ENCODE measurements at places on chromosomes 13 and 19.

DNA sequence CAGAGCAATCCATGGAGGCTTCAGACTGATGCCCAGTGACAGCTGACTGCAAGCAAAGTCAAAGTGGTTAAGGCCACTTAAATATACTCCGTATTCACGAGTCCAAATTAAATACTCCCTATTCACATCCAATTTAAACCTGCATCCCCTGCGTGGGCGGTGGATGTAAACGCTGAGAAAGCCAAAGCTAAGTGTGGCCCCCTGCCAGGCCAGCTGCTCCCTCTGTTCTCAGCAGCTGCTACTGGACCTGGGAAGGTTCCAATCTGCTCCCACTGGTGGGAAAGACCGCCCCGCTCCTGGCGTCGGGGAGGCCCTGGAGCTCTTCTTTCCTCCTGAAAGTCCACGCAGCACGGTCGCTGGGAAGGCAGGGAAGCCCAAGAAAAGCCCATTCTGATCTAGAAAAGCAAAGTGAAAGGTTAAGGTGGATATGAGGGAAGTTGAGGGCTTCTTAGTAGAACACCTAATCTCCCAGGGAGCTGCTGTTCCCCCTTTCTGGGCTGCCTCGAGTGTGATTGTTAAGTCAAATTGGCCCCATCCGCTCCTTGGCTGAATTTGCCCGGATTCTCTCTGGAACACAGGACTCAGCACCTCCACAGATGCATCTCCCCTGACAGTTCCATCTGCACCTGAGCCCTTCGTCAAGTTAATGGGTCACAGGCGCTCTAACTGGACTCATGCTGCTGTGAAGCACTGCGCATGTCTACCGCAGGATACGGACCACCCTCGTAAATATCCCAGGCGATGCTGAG lies 205.5 kb downstream of the USP12 start:
- peak; percentile 16 for DNase-seq

- DNase-seq = peak; percentile 93
These were observed 426 bp upstream of the AKAP11 start for GRCh38 chr13:42271337-42272114.

- DNase-seq = no peak
These were observed 3.2 kb upstream of the LGALS13 start for GRCh38 chr19:39599116-39599515.

GRCh38 chr13:19267746-19268145 lies 86.1 kb upstream of the TUBA3C start:
- DNase-seq = no peak

DNA sequence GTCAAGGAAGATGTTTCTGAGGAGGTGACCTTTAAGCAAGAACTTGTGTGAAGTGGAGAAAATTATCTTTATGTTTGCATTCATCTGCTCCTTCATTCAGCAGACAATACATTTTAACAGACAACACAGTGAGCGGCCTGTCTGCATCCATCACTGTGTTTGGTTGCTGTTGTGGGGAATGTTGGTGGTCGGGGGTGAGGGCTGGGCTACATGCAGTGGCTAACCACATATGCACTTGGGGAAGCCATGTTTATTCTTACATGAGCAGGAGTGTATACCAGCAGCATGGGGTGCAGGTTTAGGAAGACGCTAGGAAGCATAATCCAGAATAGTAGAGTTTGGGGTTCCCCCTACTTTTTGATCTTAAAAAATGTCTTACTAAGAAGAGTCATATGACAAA lies 66.4 kb downstream of the DHRS12 start:
- no peak for DNase-seq

DNA sequence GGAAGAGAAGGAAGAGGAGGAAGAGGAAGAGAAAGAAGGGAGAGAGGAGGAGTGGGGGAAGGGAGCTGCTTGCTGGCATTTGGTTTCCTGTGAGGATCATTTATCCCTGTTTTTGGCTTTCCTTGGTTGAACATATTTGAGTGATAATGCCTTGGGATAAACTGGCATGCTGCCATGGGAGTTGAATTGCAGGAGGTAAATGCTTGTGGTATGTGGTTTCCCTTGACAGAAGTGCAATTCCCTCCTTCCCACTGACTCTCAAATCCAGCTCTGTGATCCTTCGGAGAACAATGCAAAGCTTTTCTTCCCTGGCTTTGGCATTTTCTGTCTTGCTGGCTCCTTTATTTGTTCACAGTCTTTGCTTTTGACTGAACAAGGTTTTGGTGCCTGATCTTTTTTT lies 27.2 kb upstream of the CBY2 start:
- DNase-seq = peak; percentile 88

- DNase-seq = no peak
These were observed 863 bp downstream of the AURKC start for GRCh38 chr19:57231686-57232085.

- no peak for DNase-seq
These were observed 147.5 kb downstream of the CYSLTR2 start for GRCh38 chr13:48801255-48801654.

GRCh38 chr13:49412749-49413148 lies 31.1 kb downstream of the CAB39L start:
- DNase-seq = no peak

DNA sequence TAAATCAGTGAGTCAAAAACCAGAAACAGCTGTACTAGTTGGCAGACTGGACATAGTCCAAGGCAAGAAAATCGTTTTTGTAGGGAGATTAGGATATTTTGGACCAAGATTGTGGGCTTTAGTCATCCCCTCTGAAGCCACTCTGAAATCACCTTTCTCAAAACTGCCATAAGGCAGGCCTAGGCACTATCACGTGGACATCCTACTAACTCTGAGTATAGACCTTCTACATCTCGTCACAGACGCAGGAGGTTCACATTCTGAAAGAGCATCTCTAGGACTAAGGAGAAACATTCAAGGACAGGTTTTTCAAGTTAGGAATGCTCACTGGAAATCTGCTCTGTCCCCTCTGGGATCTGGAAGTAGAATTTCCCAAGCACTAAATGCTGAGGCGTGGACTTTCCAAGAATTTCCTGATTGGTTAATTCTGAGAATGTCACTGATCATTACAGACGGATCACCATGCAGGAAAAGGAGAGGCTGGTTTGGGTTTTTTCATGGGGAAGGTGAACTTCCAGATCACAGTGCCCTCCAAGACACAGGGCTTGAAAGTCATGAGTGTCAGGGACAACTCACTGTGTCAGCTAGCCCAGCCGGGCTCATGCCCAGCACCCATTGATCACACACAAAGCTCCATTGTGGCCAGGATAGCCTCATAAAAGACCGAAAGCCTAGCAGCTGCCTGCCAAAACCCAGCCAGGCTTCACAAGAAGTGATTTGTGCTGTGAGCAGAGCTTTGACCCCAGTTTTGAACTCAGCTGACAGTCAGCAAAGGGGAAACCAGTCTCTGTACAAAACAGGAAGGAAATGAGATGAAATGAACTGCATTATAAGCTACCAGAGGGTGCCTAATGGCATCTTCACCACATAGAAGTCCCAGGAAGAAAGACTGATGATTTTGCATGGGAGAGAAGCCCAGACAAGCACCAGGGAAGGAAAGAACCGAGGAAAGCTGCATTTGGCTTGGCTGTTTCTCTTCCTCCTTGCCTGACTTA lies 2.7 kb upstream of the RUBCNL start:
- no peak for DNase-seq
